ENCODE measurements at places on chromosomes 12 and 14.

- no peak for DNase-seq
Measured at GRCh38 chr12:52337054-52337453, 15.9 kb upstream of the KRT83 start.

- peak; percentile 51 for DNase-seq
Measured at GRCh38 chr12:113424915-113425823, 3.0 kb downstream of the SDSL start.

DNA sequence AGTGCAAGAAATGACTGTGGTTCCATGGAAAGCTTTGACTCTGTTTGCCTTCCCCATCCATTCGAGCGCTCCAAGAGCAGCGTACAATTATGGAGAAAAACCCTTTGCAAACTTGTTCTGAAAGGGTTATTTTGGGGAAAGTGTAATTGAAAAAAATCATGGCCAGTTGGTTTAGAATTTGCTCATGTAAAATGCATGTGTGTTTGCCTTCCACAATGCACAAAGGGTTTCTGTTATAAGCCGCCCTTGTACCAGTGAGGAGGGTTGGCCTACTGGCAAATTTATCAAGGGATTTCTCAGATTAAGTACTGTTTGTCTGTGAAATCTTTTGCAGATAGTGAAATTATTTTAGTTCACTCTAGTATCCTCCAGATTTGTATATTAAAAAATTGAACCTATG lies 62.7 kb upstream of the PELI2 start:
- DNase-seq, result peak; percentile 19

DNA sequence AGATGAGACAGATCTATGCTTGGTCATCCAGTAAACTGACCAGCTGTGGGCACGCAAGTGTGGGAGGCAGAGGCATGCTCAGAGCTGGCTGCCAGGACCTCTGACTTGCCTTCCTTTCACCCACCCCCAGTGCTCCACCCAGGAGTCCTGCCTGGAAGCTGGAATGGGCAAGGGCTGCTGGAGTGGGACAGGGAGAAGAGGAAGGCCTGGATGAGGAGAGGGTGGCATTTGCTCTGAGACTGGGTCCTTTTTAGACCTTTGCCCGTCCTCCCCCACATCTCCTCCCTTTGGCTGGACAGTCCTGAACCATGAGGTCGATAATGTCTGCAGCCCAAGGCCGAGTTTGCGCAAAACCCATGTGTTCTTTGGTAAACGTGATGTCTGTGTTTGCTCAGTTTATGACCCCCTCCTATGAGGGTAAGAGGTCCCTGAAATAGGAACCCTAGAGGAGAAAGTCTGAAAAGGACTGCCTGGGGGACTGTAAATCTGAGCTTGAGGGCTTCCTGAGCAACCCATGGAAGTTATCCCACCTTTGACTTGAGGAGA lies 3.8 kb upstream of the INHBE start:
- DNase-seq, result no peak

DNA sequence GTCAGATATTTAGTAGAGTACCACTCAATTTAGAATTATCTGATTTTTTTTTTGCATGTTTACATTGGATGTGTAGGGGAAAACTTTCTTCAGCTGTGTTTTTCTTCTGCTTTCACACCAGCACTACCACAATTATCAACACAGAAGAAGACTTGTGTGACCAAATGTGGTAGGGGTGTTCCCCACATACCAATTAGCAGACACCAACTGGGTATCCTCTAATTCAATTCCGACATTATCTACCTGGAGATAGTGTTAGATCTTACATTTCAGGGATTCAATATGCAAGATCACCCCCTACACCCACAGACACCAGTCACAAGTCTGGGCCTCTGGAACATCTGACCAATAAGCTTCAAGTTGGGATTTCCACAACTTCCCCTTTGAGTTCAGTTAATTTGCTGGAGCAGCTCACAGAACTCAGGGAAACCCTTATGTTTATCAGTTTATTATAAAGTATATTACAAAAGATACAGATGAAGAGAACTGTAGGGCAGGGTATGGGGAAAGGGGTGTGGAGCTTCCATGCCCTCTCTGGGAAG lies 4.1 kb upstream of the KLRG1 start:
- DNase-seq, result no peak

GRCh38 chr12:116806845-116807440 lies 68.8 kb downstream of the RNFT2 start:
- DNase-seq, result no peak

All from tongue (tissue), 3 donors.